ENCODE measurements at places on chromosomes 6 and 20.

DNA sequence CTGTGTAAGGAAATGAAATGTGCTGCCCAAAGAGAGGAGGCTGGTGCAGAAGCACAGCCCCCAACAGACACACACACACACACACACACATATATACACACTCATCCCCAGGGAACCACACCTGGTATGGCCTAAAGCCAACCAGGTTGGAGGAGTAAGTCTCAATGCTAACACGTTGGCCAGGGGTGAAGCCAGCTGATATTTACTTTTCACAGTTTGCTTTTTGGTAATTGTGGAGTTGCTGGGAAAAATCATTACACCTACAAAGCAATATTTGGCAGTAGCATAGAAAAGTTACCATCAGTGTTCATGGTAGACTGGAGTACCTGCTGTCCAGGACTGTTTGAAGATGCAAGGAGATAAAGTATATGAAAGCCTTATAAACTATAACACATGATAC lies 50.3 kb upstream of the NAA20 start:
- no peak for DNase-seq

- no peak for DNase-seq
Measured at GRCh38 chr20:61755971-61756845, 309.5 kb downstream of the TAF4 start.

GRCh38 chr6:82033631-82034211 lies 213.8 kb downstream of the IBTK start:
- DNase-seq = no peak

- DNase-seq = no peak
Measured at GRCh38 chr6:12075067-12075563, 63.0 kb downstream of the HIVEP1 start.

DNA sequence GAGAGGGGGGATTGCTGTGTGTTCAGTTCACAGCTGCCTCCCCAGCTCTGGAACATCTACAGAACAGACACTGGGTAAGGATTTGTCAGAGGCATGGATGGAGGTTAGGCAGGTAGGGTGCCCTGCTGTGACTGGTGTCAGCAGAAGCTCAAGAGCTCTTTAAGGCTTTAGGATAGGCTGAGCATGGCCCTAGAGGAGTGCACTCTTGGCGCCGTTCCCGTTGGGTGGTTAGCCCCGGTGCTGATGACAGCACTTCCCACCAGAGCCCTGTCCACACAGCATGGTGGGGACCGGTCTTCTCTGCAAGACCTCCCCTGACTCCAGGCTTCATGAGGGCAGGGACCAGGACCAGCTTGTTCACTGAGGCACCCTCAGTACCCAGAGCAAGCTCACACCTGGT lies 262.0 kb downstream of the BMP7 start:
- no peak for DNase-seq
